ENCODE measurements at places on chromosomes 3 and 15.

DNA sequence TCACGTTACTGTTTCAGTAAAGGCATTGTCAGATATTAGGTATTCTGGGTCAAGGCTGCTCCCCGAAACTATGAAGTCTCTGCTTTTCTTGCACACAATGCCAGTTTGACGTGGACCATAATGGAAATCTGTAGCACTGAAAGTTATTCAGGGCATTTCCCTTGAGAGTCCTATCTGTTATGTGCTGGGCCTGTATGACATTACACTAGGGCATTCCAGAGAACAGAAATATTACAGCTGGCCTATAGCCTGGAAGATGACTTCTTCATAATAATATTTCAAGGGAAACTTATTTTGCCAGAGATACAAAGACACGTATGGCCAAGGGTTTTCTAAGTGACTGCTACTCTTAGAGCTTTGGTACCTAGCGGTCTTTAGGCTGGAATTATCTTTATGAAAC is 613.6 kb upstream of the CBLB start:
- DNase-seq: no peak

DNA sequence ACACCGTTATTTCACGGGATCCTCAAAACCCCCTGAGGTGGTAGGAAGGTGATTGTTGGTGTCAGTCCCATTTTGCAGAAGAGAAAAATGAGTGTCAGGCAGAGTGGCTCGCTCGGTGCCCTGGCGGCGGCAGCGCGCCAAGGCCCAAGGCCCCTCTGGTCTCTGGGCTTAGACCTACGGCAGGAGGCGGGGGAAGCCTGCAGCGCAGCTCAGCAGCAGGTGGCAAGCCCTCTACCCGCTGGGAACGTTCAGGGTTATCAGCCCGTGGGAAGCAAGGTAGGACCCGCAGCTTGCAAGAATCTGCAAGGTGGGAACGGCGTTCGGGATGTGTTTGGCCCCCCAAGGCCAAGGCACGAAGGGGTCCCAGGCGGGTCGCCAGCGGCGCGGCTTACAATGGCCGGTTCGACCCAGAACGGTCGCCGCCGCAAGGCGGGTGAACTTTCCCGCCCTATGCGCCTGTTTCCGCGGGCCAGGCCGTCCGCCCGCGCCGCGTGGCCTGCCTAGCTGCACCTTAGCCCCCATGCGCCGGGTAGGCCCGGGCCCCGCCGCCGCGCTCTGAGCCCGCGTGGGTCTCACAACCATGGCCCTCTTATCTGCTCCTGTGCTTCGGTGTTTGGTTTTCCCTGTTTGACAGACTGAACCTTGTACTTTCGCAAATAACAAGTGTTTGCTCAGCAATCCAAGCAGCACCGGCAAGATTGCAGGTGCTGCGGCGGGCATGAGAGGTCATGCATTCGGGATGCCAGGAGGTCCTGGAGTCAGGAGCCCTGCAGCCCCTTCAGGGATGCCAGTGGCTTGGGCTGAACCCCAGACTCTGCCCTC is 39.7 kb downstream of the CCNL1 start:
- no peak for DNase-seq

DNA sequence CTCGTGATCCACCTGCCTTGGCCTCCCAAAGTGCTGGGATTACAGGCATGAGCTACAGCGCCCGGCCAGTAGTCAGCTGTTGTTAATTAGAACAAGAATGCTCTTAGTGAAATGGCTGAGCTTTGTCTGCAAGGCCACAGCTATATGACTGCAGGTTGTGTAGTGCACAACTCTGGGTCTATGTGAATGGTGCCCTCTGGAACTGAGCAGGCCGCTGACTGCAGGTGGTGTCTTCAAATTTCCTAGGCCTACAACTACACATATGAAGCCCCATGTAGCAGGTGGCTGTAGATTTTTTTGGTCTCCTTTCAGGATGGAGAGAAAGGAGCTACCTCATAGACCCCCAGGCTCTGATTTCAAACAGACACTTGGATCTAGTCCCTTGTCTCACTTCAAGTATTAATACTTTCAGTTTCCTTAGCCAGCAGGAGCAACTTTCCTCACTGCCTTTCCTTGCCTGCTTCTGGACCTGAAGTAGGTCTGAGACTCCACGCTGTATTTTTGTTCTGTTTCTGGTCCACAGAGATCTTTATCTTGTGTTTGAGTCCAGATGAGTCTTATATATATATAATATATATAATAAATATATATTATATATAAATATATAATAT is 86.9 kb downstream of the C3orf80 start:
- no peak for DNase-seq

- no peak for DNase-seq
Measured at GRCh38 chr3:160006282-160007163, 17.9 kb downstream of the IL12A start.

DNA sequence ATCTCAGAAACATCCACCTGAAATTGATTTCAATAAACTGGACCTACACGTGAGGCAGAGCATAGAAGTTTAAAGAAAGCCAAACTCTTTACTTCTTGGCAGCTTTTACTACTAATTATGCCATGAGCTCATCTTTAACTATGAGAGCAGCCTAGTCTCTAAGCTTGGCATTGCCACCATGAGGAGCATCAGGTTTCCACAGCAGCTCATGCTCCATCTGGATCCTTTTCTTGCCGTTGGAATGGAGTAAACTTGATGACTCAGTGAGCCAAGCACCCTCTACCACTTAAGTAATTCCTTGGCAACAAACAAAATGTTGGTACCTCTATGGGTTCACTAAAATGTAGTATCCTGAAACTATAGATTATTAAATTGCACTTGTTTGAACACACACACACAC is 583.2 kb downstream of the EPHA3 start:
- DNase-seq: no peak

GRCh38 chr3:195447201-195447600 is 4.4 kb upstream of the ACAP2 start:
- DNase-seq: no peak

- DNase-seq: no peak
Measured at GRCh38 chr3:162437480-162437879, 940.9 kb downstream of the OTOL1 start.

GRCh38 chr15:89187301-89187985 is 33.9 kb downstream of the RLBP1 start:
- DNase-seq: no peak

DNA sequence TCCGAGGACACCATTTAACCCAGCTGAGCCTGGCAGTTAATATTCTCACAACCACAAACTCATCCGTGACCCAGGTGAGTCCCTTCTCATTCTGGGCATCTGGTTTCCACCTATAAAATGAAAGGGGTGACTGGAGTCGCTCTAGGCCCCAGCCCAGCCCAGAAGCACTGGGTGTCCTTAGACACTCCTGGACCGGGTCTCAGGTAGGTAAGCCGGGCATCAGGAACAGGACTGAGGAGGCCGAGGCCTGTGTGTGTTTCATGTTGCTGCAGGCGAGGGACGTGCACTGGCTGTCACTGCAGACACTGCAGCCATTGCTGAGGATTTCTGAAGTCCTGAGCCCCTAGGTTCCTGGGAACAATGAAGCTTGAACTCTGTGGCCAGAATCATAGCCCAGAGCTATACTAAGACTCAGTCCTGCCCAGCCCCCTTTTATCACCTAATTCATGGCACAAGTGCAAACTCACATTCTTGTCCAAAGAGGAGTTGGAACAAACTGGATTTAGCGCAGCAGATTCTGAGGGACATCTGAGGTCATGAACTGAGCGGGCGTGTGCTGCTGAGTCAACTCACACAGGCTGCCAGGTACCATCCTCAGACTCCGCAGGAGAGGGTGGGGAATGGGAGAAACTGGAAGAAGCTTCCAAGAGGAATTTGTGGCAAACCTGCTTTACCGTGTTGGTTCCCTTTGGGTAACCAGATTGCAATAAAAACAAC is 184.9 kb downstream of the FAM43A start:
- no peak for DNase-seq

DNA sequence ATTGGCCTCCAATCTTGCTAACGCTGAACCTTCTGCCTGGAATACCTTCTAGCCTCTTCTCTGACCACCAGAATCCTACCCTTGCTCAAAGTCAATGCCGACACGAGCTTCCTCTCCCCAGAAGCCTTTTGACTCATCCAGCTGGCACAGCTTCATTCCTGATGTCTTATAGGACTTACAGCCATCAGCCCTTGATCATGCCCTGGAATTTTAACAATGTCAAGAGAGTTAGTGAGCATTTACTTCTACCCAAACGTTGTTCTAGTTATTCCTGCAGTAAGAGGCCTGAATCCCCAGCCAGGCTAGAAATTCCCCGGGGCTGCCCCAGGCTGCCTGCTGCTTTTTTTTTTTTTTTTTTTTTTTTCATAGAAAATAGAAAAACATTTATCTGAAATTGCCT is 3.9 kb downstream of the CYP1A2 start:
- DNase-seq: no peak

- no peak for DNase-seq
Measured at GRCh38 chr15:75042730-75043508, 19.5 kb downstream of the PPCDC start.

DNA sequence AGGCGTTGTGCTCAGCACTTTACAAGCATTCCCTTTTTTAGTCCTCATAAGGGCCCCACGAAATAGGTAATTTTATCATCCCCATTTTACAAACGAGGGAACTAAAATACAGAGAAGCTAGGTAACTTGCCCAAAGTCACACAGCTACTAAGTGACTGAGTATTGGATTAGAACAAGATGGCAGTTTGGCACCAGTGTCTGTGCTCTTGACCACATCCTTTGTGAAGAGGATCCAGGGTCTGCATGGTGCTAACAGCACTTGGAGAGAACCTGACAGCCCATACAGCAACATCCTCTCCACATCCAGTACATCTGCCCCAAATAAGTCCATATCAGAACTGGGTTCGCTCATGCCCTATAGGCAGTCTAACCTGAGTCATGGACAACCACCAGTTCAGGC is 21.8 kb upstream of the DAPK2 start:
- peak; percentile 70 for DNase-seq

DNA sequence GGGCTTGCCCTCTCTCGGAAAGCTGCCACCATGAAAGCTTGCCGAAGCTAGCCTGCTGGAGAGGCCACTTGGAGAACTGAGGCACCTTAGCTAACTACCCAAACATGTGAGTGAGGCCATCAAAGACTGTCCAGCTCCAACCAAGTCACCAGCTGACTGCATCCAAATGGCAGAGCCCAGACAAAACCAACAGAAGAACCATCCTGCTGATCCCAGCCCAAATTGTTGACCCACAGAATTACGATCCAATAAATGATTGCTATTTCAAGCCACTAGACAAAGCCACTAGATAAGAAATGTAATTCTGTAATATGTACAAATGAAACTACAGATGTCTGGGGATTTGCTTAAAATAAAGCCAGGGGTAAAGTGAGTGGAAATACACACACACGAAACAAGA is 109.8 kb upstream of the TRPM1 start:
- DNase-seq: no peak

- DNase-seq: no peak
Measured at GRCh38 chr3:37307321-37307720, 132.9 kb upstream of the LRRFIP2 start.

All from T-helper 2 cell (primary cell).